Activated gamma-delta T cell treated with anti-CD3 and anti-CD28 coated beads, Interleukin-2, amount 50 U/mL, for 16 hours (primary cell): ENCODE measurements at places on chromosomes 11 and 22.

DNA sequence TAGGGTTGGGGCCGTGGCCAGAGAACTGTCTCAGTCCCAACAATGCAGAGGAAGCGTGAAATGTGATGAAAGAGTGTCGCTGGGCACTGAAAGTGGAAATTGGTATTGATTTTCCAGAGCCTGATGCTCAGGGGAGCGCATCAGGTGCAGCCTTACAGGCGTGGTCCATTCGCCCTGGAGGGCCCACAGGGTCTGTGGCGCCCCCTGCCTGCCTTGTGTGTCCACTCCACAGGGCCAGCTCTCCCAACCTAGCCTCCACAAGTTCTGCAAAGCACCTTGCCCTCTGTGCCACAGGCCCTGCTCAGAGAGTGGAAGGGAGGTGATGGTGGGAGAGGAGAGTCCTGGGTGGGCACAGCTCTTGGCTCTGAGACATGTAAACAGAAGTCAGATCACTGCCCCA is 54.9 kb upstream of the LMO1 start:
- no peak for DNase-seq

DNA sequence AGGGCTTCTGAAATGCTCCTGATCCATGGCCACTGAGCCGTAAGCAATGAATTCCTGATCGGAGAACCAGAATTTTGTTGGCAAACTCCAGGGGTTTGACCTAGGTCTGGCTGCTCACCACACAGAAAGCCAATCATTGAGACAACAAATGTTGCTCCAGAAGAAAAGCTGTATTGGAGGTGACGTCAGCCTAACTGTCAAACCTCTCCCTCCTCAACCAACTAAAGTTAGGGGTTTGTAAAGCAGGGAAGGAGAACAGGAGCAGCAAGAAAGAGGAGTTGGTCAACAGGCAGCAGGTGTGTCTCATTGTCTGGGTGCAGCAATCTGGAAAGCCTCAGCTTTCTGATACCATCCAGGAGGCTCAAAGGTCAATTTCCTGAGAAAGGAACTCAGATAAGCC is 133.7 kb upstream of the SEZ6L start:
- DNase-seq = no peak

GRCh38 chr11:27158456-27159334 is 118.1 kb downstream of the BBOX1 start:
- no peak for DNase-seq

GRCh38 chr11:125373426-125374391 is 122.4 kb downstream of the FEZ1 start:
- no peak for DNase-seq
